ENCODE measurements at places on chromosomes 13 and 19.
A peak's percentile ranks its signal among the peaks of the same experiment; 100 is the strongest.

DNA sequence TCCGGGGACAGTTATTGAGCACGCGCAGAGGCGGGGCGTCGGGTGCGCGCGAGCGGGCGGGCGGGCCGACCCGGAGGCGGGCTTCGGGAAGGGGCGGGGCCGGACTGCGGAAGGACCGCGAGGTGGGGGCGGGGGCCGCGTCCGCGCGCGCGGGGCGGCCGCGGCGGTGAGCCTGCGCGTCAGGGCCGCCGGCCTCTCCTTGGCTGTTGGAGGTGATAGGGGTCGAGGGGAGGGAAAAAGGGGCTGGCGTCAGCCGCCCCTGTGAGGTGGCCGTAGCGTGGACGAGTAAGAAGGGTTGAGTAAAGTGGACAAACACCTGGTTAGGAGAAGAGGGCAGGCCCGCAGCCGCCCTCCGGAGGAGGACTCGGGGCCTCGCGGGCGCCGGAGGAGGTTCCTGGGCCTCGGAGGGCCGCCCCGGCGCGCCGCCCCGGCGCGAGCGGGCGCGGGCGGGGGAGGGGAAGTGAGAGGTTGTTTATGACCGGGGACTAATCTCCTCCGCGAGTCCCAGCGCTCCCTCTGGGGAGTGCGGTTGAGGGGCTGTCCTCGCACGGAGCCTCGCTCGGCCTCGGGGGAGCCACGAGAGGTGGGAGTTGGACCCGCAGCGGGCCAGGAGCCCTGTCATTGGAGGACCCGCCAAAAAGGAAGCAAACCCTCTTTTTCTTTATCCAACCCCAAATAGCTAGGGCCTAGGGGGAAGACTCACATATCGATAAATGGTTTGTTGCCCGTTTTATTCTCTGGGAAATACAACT is 547 bp upstream of the INTS6 start:
- DNase-seq, result peak; percentile 81

- no peak for DNase-seq
Measured at GRCh38 chr19:5091684-5092480, 123.0 kb downstream of the KDM4B start.

DNA sequence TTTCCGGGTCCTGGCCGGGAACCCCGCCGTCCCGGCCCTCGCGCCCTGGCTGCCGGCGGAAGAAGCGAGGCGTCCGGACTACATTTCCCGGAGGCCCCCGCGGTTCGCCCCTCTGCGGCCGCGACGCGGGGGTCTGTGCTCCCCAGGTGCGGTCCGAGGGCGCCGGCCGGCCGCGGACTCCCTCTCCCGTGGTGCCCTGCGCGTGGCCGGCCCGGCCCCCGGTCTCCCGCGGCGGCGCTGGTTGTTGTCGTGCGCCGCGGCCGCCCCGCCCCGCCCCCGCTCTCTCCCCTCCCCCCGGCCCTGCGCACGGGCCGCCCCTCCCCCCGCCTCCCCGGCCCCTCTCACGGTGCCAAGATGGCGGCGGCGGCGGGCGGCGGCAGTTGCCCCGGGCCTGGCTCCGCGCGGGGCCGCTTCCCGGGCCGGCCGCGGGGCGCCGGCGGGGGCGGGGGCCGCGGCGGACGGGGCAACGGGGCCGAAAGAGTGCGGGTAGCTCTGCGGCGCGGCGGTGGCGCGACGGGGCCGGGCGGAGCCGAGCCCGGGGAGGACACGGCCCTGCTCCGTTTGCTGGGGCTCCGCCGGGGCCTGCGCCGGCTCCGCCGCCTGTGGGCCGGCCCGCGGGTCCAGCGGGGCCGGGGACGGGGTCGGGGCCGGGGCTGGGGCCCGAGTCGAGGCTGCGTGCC is at the start of gene KMT2B:
TSS of gene KMT2B (plus strand) at position 339 of the 680 bp plus-strand sequence. CDS start at position 355, 16 bp downstream.
- no peak for DNase-seq

GRCh38 chr19:30071871-30072270 is 129.8 kb downstream of the URI1 start:
- no peak for DNase-seq

GRCh38 chr13:47454986-47455385 is 546.1 kb downstream of the SUCLA2 start:
- no peak for DNase-seq

- DNase-seq, result no peak
Measured at GRCh38 chr13:92640936-92641335, 585.7 kb upstream of the GPC6 start.

- DNase-seq, result peak; percentile 69
Measured at GRCh38 chr19:38736413-38737280, 7.6 kb downstream of the CAPN12 start.

- DNase-seq, result no peak
Measured at GRCh38 chr13:76799696-76800095, 86.5 kb downstream of the KCTD12 start.

DNA sequence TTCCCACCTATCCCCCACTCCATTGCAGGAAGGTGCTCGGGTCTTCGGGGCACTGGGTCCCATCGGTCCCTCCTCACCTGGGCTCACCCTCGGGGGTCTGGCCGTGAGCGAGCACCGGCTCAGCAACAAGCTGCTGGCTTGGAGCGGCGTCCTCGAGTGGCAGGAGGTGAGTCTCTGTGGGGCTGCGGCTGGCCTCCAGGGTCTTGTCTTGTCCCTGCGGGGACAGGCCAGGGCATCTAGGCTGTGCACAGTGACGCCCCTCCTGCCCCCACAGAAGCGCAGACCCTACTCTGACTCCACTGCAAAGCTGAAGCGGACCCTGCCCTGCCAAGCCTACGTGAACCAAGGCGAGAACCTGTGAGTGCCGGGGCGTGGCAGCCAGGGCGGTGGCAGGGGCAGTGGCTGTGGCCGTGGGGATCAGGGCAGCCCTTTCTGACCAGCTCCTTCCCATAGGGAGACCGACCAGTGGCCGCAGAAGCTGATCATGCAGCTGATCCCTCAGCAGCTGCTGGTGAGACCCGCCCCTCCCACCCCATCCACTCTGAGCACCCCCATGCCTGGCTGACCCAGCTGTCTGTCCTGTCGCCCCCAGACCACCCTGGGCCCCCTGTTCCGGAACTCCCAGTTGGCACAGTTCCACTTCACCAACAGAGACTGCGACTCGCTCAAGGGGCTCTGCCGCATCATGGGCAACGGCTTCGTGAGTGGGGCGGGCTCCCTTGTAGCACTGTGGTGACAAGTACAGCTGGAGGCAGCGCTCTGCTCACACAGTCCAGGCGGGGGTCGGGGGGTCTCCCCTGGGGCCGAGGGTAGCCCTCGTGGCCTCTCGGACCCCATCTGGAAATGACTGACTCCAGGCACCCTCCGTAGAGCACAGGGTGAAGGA is 3.7 kb downstream of the PTOV1 start:
- no peak for DNase-seq

DNA sequence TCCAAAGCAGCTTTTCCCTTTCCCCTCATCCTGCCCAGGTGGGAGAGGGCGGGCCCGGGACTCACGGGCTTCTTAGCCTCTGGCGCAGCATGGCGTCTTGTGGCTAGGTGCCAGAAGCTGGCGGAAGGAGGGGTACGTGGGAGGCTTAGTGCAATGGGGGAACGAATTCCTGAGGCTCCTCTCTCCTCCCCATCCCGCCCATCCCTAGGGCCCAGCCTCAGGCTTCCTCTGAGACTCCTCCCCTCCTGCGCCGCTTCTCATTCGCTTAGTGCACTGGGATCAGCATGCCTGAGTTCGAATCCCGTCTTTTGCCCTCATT is 297.8 kb downstream of the ZNF536 start:
- no peak for DNase-seq

- DNase-seq, result no peak
Measured at GRCh38 chr19:3483226-3483628, at the start of gene SMIM44. TSS of gene SMIM44 (minus strand) at chr19:3483441. CDS start at chr19:3483403, 38 bp downstream.

GRCh38 chr19:35008891-35009341 is 8.8 kb downstream of the GRAMD1A start:
- DNase-seq, result no peak

DNA sequence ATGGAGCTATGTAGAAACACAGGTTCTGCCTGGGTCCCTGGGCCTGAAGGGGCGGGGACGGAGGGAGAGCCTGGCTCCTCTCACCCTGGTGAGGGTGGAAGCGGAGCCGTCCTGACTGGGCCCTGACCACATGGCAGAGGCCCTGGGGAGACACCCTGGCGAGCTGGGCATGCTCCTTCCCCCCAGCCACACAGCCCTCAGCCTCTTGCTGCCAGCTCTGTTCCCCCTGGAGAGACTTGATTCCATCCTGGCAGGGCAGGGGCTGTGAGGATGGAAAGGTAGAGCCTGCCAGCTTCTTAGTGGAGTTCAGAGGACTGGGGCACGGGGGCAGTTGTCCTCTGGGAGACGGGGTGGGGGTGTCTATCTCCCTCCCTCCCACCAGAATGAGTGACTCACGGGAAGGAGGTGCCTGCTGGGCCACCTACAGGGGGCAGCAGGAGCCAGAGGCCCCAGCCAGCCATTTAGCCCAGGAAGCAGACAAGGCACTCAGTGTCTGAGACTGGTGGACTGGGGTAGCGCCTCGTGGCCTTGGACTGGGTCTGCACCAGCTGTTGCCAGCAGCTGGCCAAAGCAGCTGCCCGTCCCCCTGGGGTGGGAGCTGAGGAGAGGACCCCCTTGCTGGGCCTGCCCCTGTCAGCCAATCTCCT is 22.8 kb upstream of the RNF17 start:
- no peak for DNase-seq

- no peak for DNase-seq
Measured at GRCh38 chr13:109836629-109837607, 50.5 kb upstream of the IRS2 start.

GRCh38 chr13:113929628-113930615 is 44.0 kb downstream of the C13orf46 start:
- DNase-seq, result no peak

DNA sequence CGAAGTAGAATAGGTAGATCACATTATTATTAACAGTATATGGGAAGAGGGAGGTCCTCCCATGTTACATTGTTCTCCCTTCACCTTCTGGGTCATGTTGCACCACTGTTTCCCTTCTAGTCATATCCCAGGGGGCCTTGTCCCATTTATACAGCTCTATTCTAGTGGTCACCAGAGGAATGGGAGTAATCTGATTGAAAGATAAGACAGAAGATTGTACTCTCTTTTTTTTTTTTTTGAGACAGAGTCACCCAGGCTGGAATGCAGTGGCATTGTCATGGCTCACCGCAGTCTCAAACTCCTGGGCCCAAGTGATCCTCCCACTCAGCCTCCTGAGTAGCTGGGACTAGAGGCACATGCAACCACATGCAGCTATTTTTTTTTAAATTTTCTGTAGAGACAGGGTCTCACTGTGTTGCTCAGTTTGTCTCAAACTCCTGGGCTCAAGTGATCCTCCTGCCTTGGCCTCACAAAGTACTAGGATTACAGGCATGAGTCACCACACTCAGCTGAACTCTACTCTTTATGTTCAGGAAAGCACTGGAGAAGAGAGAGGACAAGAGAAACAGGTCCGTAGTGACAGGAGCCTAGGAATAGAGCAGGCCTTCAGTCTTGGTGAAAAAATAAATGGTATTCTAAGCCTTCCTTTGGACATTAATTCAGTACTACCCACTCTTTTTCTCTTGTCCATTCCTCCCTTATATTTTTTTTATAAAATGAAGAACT is 4.3 kb upstream of the ZNF529 start:
- no peak for DNase-seq

GRCh38 chr13:37139356-37139755 is 33.9 kb upstream of the CSNK1A1L start:
- DNase-seq, result no peak

DNA sequence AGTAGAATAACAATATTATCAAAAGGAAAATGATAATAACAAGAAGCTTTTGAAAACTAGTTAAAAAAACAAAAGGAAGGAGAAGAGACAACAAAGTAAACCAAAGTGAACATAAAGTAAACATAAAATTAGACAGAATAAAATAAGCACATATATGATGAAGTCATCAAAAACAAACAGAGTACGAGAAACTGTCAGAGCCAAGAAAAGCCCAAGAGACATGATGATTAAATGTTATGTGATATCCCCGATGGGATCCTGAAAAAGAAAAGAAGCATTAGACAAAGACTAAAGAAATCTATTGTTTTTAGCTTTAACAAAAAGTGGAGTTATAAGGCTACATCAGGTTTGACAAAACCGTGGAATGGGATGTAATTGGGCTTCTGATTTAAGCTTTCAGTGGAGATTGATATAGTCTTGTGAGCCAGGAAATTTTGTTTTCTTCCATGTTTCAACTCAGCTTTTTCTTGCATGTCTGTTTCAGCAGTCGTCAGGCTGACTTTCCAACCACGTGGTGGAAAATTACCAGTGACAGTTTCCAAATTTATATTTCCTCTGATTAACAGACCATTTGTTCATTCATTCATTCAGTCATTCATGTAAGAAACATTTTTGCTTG is 64.9 kb downstream of the KL start:
- no peak for DNase-seq

DNA sequence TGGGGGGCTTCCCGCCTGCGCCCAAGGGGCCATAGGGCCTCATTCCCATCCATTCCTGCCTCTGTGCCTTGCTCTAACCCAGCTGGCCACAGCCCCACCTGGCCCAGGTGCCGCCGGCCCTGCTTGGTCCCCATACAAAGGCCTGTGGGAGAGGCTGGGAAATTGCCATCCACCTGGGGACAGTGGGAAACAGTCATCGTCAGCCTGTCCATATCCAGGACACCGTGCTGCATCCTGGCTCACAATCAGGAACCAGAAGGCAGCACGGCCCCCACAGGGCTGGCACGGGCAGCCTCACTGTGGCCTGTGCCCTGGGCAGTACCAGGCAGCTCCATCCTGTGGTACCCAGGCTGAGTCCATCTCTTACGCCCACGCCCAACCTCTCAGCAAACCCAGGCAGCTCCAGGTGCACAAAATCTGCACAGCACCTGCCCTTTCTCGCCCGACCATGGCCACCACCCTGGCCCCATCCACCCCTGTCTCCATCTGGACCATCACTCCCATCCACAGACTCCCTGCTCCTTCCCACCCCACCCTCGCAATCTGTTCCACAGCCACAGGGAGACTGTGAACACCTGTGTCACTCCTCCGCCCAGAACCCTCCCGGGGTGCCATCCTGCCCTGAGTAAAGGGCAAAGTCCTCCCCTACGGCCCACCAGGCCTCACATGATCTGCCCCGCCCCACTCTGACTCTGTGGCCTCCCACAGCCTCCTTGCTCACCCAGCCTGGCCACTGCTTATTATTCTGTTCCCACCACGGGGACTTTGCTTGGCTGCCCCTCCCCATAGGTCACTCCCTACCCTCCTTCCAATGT is 21.1 kb upstream of the FBXO27 start:
- no peak for DNase-seq

DNA sequence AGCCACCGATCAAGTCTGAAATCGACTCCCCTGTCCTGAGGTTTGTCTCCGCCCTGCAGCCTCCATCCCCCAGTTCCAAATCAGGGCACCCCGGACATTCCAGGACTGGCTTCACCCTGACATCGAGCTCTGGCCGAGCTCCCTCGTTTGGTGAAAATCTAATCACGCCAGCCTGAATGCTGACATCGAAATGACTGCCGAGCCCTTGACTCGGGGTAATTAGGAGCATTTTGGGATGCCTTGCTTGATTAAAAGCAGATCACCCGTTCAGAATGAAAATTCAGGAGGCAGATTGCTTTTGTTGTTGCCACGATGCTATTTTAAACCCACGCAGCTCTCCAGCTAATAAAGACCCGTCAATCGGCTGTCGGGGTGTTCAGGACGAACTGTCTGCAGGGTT is 34.3 kb downstream of the ZNRF4 start:
- DNase-seq, result no peak

DNA sequence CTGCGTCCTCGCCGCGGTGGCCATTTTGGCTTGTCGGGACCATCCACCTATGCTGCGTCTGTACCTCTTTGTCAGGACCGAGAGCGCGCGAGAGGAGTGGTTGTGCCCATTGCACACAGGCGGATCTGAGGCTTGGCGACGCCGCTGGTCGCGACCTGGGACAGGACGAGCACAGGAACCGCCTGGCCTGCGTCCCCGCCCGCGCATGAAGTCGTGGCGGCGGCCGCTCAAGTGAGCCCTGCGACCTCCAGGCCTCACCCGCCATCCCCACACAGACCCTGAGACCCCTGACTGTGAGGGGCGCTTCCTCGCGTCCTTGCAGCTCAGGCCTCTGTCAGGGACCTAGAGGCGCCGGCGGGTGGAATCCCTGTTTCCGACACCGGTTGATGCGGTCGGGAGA is 16.8 kb downstream of the ZNF586 start:
- DNase-seq, result no peak
